HFF-Myc (cell line): ENCODE measurements at places on chromosomes 3 and 15.

- DNase-seq, result peak; percentile 62
Observed at GRCh38 chr3:186746008-186746407, 28.8 kb downstream of the KNG1 start.

DNA sequence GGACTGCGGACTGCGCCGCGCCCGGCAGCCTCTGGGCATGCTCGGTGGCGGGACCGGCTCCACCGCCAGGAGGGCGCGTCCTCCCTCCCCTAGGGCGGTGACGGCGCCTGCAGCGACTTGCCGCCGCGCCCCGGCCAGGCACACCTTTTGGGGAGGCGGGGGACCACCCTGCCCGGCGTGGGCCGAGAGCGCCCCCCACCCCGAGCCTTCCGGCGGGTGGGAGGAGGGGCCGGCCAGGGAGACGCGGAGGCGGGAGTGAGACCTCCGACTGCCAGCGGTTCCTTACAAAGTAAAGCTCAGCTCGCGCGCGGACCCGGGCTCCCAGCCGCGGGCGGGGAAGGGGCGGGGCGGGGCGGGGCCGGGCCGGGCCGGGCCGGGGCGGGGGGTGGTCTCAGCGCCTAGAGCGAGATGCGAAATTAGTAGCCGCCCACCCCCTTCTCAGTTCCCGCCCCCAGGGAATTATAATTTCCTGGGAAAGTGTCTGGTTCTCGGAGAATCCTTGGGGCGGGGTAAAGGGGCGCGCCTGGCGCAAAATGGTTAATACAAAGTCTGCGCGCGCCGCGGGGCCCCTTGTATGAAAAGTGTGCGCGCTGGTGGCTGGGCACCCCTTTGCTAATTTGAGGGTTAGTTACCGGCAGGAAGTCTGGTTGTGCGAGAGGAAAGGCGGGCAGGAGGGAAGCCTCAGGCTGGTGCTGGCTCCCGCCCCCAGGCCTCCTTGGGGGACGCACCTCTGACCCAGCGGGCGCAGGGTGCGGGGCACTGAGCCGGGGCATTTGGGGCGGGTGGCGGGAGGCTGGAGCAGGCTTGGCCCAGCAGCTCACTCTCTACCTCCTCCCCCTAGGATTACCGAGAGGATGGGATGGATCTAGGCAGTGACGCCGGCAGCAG is 224.8 kb upstream of the IL12A start:
- DNase-seq, result peak; percentile 67

DNA sequence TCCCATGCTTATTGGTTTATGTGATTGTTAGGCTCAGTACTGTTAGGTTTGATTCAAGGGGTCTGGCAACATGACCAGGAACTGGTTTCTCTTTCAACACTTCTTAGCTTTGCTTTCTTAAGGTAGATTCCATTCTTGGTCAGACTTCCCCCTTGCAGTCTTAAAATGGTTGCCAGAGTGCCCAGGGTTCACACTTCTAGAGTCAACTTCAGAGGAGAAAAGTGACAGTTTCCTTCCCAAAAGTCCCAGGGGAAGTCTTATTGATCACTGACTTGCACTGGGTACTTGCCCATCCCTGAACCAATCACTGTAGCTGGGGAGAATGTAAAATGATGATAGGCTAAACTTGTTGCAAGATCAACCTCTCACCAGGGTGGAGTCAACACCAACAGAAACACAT is 14.1 kb downstream of the MGLL start:
- no peak for DNase-seq

- DNase-seq, result peak; percentile 44
Observed at GRCh38 chr3:62604298-62604697, 230.9 kb upstream of the FEZF2 start.

DNA sequence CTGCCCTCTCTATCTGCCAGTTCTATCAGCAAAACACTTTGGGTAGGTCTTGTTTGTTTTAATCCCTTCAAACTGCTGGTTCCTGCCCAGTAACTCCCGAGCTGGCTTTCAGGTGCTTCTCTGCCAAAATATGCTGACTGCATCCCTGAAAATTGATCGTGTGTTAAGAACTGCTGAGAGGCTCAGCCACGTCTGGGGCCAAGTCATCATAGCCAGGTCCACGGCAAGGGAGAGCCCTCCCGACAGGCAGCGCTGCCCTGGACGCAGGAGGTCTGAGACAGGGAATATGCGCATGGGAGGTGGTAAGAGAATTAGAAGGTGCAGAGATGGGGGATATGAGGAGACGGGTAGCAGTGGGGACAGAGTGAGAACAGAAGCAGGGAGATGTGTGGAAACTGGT is 179.7 kb upstream of the TOPAZ1 start:
- no peak for DNase-seq

GRCh38 chr3:85808755-85809154 is 850.0 kb downstream of the CADM2 start:
- DNase-seq, result no peak

GRCh38 chr3:159157275-159157674 is 355.4 kb downstream of the MFSD1 start:
- no peak for DNase-seq

DNA sequence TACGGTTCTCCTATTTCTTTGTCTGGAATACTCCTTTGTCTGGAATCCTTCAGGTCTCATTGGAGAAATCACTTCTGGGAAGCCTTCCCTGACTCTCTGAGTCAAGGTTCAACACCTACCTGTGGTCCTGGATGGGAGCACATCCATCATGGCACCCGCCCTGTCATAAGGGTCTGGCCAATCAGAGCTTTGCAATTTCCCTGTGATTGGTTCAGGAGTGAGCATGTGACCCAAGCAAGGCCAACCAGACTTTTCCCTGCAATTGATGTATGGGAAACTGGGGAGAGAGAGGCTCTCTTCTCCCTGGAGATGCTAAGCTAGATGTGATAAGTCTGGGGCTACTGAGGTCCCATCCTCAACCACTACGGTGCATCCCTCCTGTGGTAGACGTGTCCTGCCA is 8.1 kb downstream of the FAM3D start:
- DNase-seq, result no peak

- no peak for DNase-seq
Observed at GRCh38 chr15:68409736-68410370, 22.1 kb downstream of the ITGA11 start.

DNA sequence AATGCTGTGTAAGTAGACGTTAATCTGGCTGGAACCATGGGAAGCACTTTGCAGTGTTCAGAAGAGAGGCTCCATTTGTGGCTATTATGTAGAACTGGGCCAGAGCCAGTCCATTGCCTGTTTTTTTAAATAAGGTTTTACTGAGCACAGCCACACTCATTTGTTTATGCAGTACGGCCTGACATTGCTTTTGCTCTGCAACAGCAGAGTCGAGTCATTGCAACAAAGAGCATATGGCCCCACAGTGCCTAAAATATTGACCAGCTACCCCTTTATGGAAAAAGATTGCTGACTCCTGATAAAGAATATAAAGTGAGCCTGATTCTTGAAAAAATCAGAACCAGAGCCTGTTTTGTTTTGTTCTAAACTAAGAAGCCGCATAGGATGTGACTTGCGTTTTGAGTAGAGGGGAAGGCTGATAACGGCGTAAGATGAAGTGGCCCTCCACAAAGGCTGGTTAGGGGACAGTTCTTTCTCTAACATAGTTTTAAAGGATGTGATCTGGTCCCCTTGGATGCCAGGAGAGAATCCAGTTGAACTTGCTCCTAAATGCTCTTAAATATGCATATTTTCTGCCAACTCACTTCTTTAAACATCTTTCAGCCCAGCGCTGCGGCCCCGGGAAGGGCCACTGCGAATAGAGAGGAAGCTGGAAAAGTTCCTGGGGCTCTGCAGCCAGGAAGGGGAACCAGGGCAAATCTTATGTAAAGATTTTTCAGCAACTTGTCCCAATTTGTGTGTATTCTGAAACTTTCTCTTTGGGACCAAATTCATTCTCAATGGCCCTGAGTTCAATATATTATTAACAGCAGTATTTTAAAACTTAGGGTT is 64.5 kb downstream of the GLDN start:
- no peak for DNase-seq

- DNase-seq, result peak; percentile 76
Observed at GRCh38 chr15:79192462-79193036, 90.0 kb upstream of the ANKRD34C start.

- no peak for DNase-seq
Observed at GRCh38 chr15:70125605-70126004, 27.9 kb upstream of the TLE3 start.

DNA sequence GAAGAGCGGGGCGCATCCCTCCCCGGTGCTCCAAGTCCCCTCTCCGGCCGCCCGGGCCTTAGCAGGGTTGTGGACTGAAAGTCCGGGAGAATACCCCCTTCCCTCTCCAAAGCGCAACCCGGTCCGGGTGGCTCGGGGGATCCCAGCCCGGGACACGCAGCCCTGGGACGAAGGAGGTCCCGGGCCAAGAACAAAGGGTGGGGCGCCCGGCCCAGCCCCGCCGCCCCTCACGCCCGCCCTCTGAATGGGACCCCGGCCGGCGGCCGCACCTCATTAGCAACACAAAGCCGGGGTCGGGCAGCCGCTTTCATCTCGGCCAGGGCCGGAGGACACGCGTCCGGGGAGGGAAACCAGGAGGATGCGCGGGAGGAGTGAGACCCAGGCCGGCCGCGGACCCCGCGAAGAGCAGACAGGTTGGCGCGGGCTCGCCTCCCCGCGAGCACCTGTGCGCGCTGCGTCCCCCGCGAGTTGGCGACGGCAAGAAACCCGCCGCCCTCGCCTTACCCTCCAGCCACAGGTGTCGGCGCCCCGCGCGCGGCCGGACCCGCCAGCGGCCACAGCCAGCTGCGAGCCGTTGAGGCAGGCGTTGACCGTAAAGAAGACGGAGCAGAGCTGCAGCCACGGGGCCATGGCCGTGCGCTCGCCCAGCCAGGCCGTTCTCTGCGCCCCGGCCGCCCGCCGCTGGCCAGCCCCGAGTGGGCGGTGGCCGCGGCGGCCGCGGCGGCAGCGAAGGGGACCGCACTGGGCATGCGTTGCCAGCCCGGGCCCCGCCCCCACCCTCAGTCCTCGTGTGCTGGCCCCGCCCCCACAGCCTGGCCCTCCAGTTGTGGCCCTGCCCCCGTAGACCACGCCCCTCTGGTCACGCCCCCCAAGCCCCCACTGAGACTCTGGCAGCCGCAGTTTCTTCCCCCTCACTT is at the start of gene IL17RD:
TSS of gene IL17RD (minus strand) at position 697 of the 917 bp plus-strand sequence. CDS start at position 630, 67 bp downstream.
- no peak for DNase-seq

DNA sequence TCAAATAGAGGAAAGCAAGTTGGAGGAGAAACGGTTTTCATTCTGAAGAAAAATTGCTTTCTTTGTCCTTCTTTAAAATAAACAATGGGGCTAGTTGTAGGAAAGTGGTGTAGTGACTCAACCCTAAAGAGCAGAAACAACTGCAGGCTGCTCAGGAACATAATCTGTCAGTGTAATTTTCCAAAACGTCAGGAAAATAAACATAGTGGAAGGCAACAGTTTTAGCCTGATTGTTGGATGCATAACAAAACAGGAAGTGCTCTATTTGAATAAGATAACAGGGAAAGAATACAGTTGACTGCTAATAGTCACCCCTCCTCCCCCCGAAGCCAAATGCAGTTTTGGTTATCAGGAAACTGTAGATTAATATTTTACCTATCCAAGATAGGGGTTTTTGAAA is 167.6 kb downstream of the ECT2 start:
- peak; percentile 11 for DNase-seq

DNA sequence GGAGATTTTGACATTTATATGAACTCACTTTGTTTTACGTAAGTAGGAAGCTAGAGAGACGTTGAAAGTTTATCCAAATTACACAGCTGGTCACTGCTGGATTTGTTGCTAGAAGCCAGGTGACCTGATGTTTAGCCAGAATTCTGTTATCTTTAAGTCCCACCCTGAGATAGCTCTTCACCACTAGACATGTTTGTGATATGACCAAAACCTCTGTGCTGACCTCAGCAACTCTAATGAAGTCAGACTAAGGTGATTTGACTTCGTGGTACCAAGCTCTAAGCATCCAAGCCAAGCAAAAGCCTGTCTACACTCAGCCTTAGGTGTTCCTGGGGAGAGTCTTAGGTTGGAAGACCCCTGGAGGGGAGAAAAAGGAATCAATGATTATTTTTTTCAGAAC is 102.4 kb downstream of the ARRDC4 start:
- DNase-seq, result no peak

DNA sequence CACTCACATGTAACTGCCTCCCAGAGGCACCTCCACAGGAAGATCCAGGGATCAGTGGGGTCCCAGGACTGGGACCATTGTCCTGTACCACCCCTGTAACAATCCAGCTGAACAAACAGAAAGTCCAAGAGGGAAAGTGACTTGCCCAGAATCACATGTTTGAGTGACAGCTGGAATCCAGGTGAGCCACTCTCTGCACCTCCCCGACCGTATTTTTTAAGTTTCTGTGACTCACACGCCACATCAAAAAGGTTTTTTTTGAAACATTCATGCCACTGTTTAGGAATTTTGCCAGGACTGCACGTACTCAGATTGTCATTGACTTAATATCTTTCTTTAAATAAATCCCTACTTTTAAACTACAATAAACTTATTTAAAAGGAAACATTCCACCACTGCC is 9.8 kb upstream of the SLC6A1 start:
- DNase-seq, result no peak

DNA sequence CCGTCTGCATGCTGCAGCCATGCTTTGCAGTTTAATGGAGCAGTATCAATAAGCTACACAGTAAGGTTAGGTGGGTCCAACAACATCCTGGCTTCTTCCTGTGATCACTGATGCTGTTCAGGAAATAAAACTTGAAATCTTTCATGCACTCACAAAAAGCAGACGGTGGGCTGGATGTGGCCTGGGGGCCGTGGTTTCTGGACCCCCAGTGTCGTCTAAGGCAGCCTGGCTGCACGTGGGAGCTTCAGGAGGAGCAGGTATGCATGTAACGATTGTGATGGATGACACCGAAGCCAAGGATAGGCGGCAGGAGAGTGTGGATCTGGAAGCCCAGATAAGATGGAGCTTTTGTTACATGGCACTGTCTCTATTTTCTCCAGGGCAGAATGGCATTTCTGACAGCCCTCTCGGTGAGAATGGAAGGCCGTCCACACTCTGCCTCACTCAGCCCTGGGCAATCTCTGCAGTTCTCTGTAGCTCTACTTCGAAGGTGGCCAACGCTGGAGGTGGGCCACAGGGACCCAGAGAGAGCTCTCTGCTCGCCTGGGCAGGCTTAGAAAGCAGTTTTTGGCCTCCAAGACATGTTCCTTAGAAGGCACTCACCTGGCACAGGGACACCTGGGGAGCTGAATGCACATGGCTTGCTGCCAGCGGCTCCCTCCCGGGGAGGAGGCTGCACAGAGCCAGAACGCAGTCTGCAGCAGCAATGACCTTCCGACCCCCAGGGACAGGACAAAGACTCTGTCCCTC is 46.4 kb upstream of the IQSEC1 start:
- DNase-seq, result no peak

DNA sequence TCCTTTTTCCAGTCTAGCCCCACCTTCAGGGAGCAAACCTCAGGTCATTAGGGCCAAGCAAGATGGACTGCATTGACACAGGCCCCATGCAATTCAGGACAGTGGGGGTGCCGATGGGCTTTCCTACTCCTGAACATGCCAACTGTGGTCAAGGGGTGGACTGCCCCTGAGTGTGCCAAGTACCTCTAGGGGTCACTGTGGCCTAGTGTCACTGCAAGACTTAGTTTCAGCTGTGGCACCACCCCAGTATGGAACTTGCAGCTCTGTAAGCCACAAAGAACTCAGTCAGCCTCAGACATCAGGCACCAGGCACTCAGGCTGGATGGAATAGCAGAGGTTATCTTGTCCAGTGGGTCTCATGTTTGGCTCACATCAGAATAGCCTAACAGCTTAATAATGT is 32.3 kb downstream of the EXOG start:
- DNase-seq, result no peak
